ENCODE measurements at places on chromosomes 2 and 18.

DNA sequence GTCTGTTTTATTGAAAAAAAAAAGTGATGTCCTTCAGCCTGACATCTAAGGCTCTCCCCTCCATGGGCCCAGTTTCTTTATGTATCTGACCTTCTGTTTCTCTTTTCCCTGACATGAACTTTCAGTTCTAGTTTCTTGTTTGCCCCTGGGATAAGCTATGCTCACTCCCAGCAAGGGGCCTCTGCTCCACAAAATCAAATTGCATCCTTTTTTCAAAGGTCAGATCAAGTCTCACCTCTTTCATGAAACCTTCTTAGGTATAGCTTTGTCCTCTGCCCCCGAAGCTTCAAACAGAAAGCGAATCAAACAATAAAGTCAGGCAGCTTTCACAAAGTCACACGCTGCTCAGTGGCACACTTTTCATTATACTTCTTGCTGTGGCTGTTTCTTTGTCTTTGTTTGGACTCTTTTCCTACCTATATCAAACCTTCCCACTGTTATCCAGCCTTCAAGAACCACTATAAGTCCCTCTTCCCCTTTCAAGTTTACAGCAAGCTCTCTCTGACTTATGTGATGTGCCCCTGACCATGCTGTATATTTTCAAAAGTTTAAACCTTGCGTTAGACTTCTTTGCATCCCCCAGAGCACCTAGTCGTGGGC, 23.3 kb downstream of the MAP3K19 start:
- DNase-seq = no peak

DNA sequence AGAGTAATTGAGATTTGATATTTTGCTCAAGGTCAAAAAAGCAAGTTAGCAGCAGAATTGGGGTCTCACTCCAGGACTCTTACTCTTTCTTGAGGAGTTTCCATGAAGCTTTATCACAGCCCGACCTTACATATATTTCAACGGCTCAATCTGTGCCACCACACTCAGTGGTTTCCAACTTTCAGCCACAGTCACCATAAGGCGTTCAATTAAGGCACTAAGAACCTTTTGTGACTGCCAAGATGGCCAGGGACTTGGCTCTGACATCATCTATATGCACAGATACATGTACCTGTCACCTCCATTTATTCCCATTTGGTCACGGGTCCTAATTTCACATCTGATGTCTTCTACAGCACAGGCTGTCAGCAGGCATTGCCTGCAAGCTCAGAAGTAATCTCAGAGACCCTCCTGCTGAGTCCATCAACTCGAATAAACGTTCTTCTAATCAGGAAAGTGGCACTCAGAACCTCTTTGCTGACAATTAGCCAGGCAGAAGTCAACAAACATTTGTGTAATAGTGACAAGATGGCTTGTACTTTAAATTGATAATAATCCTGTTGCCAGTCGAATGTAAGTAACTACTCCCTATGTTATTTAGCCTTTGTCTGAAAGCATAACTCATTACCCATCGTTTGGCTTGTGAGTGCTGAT, 16.1 kb downstream of the DYTN start:
- no peak for DNase-seq

- DNase-seq = no peak
Measured at GRCh38 chr2:123890148-123890547, 134.9 kb upstream of the CNTNAP5 start.

DNA sequence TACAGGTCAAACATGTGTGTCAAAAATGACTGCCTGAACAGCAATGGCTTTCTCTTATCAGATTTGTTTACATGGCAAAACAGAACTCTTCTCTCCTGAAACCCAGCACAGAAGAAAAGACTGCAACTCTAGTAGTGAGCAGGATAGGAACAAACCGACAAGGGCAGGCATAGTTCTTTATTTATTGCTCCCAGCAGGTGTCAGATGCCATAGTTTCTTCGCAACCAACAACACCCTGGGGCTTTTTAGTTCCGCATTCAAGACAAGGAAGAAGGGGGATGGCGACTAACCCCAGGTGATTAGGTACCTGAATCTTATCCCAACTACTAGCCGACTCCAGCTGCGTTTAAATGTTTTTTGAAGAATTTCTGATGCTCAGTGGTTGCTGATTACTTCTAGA, 367.5 kb upstream of the FIGN start:
- DNase-seq = no peak

DNA sequence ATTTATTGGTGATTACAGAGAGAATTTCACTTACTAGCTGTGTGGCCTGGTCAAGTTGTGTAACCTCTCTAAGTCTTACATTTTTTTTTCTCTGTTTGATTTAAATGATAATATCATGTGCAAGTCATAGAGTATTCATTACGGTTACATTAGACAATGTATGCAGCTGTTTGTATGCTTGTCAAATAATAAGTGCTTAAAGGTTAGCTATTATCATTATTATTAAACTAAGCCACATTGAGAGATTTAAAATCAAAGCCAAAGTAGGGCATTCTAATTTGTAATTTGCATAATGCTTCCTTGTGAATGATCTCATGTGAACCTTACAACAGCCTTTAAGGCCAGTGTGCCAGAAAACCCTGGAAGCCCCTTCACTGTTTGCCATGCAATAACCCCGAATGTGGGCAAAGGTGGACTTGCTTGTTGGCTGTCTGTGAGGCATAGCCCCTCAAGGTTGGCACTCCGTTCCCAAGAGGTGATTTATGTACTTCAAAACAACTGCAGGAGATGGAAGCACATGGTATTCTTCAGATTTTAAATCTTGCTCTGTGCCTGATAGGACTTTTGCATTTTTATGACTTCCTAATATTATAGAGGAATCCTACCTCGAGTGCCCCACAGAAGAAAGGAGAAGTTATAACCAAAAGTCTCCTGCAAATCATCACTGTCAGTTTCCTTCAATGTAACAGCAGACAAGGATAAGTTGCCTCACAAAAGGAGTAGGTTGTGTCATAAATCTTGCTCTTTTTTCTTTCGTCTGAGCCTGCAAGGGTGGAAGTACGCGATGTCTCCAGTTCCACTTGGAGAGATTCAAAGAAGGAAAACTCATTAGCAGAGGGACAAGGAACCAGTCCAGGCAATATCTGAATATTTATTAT, 272.0 kb downstream of the TGIF1 start:
- peak; percentile 40 for DNase-seq

DNA sequence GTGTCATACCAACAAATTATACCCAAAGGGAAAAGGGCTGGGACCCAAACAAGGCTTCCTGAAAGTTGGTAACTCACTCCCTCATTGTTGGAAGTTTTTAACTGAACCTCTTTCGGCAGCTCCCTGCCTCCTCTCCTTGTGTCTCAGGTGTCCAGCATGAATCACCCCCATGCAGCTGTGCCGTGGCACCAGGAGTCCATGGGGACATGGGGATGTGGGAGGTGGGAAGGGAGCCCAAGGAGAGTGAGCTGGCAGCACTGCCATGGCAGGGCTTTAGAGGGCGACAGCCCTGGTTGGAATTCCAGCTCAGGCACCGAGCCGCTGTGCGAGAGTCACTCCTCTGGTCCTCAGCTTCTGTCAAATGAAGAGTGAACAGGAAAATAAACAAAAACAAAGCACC, 12.5 kb upstream of the GYPC start:
- DNase-seq = peak; percentile 33

DNA sequence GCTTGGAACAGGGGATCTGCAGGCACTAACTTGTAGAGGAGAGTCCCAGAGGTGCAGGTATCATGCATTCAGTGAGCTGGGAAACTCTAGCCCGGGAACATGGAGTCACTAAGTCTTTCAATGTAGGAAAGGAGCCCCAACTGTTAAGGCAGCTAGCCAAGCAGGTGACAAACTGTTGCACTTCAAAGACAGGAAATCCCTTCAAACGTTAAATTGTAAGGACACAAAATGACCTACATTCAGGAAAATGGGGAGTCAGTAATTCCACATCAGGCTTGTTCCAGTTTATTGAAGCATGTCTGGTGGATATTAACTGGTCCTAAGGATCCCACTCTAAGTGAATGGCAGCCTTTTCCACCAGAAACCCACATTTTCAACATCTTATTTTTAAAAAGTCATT, 364.5 kb downstream of the MTX2 start:
- no peak for DNase-seq

All from NCI-H2171 treated with DMSO at 0.1 percent for 48 hours (cell line).